WTC11 (cell line): ENCODE measurements at places on chromosomes 1 and 21. TPM values are rescaled to one million over a fixed set of nuclear protein-coding genes. Genes with fewer than 3 reads are reported as not detected.

The ARTN gene
- total RNA-seq, result 23.5 to 28.5 TPM (median 23.6 TPM) in 3 replicates

- peaks cover 11% of the 10 kb centered on the region for H3K4me1 ChIP-seq
- no peak for DNase-seq
- 0 out of 2 replicates have a peak, but pooled peaks cover under 1% of the 10 kb centered on the region for H3K36me3 ChIP-seq
- H3K4me3 ChIP-seq, result no peak overlapping the region
- peaks cover 20% of the 10 kb centered on the region for H3K27me3 ChIP-seq
- H3K27ac ChIP-seq, result no peak overlapping the region
Measured at GRCh38 chr1:101483982-101484688, 247.3 kb downstream of the S1PR1 start.

DNA sequence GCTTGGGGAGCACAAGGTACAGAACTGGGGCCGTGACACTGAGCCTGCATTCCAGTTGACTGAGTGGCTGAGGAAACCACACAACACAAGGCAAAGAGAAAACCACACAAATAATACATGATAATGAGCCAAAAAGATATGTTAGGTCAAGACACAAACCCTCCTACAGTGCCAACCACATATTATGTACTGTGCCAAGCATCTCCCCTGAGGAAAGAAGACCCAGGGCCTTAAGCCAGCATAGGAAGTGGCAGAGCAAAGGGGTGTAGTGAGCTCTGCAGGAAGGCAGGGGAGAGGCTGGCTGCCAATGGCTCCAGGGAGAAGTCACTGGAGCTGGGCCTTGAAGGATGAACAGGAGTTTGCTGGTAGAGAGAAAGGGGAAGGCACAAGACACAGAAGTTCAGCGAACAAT, 28.2 kb downstream of the CTNNBIP1 start:
- no peak overlapping the region for H3K4me3 ChIP-seq
- peak overlapping the region; percentile 67 for H3K27ac ChIP-seq
- H3K27me3 ChIP-seq, result no peaks in the 10 kb centered on the region

- H3K36me3 ChIP-seq, result no peaks in the 10 kb centered on the region
- H3K4me3 ChIP-seq, result no peak overlapping the region
- H3K4me1 ChIP-seq, result peaks cover 11% of the 10 kb centered on the region
- H3K27me3 ChIP-seq, result no peaks in the 10 kb centered on the region
- no peak overlapping the region for H3K27ac ChIP-seq
- DNase-seq, result no peak
Measured at GRCh38 chr1:50710099-50710498, 250.0 kb downstream of the FAF1 start.

DNA sequence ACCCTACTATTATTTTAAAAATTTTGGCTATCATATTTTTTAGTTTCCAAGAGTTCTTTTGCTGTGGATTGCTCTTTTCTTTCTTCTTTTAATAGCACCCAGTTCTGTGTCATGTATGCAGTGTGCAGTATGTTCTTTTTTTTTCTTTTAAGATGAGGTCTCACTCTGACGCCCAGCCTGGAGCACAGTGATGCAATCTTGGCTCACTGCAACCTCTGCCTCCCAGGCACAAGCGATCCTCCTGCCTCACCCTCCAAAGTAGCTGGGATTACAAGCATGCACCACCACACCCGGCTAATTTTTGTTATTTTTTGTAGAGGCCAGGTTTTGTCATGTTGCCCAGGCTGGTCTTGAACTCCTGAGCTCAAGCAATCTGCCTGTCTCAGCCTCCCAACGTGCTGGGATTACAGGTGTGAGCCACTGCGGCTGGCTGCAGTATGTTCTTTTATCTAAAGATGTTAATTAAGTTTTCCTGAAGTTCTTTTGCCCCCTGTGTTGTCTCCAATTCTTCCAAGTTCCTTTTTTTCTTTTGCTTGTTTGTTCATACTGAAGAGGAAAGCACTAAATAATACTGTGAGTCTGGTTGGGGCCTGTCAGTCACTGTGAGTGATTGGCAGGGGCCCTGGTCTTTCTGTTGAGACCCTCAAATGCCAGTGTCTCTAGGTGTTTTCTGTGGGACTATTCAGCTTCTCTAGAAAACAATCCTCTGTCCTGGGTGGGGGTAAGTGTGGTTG, 17.5 kb upstream of the TTC22 start:
- DNase-seq, result no peak
- H3K36me3 ChIP-seq, result 0 out of 2 replicates have a peak, but pooled peaks cover 2% of the 10 kb centered on the region
- no peak overlapping the region for H3K27ac ChIP-seq

GRCh38 chr1:191256917-191257316, 779.3 kb upstream of the BRINP3 start:
- H3K36me3 ChIP-seq, result no peaks in the 10 kb centered on the region
- DNase-seq, result no peak
- no peak overlapping the region for H3K27ac ChIP-seq
- H3K4me3 ChIP-seq, result no peak overlapping the region

The LRRC3 gene
- 4.4 to 5.7 TPM (median 4.7 TPM) in 3 replicates for total RNA-seq

GRCh38 chr1:155210314-155211104, 2.0 kb downstream of the MTX1 start:
- no peak overlapping the region for H3K27ac ChIP-seq
- H3K4me3 ChIP-seq, result peak overlapping the region; percentile 88
- H3K4me1 ChIP-seq, result peaks cover 19% of the 10 kb centered on the region

DNA sequence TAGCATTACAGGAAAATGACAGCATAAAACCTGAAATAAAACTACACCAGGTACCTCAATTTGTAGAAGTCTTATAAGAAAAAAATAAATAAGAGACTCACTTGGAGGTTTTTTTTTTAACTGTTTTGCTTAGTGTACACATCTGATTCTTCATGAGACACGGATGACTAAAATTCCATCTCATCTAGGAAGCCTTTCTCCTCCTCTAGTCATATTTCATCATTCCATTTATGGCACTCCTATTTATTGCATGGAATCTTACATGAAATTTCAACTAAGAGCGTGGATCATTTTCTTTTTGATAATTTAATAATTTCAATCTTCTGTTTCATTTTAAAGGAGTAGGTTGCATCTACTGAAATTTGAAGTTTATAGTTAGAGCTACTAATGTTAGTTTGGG, 1.6 kb upstream of the PTGS2 start:
- no peaks in the 10 kb centered on the region for H3K36me3 ChIP-seq
- H3K4me1 ChIP-seq, result peaks cover 13% of the 10 kb centered on the region
- no peak overlapping the region for H3K4me3 ChIP-seq
- H3K27ac ChIP-seq, result no peak overlapping the region
- peaks cover 19% of the 10 kb centered on the region for H3K27me3 ChIP-seq
